ENCODE measurements at places on chromosomes 11 and 22.

DNA sequence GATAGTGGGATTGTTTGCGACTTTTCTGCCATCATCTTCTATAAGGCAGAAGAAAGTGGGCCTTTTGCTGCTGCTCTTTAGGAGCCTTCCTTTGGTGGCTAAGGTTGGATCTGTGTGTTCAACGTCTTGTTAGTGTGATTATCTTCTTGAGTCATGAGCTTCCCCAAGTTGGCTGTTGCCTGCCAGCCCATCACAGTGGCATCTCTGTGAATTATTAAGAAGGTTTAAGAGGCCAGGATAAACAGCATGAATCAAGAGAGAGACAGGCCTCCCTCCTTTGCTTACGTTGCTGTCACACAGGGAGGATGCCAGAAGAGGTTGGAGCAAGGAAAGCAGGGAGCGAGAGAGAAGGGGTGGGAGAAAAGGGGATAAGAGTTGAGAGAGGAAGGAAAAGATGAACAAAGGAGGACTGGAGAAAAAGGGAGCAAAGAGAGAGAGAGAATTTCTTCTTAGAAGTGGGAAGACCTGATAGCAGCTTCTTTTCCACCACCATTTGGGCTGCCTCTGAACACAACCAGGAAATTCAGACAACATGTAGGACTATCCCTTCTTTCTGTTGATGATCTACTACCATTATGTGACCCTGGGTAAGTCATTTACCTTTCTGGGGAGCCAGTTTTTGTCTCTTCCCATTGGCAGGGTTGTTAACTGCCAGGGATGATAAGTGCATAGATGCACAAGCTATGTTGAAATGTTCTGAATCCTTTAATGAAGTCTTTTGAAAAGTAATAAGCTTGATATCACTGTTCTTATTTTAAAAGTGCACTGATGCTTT lies 126.5 kb downstream of the NAV2 start:
- DNase-seq, result no peak

DNA sequence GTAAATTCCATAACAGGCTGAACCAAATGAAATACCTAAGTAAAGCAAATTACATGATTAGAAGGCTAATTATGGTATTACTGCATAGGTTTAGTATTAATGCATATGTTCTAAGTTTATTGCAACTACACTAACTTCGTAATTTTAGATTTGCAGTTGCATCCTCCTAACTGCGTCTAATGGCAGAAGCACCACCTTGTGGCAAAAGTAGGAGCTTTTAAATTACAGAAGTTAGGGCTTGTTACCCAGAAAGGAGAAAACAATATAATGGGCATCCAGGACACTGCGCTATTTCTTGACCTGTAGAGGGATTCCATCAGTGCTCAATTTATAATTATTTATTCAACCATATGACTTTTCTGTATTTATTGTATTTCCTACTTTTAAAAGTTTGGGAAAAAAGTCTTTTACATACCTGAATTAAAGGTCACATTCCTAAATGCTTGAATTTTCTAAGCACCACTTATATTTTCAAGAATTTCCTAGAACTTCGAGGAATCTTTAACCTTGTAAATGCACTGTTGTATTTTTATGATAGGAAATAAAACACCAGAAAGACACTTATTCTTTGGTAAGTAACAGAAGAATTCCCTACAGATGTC lies 16.3 kb upstream of the GPR83 start:
- no peak for DNase-seq

DNA sequence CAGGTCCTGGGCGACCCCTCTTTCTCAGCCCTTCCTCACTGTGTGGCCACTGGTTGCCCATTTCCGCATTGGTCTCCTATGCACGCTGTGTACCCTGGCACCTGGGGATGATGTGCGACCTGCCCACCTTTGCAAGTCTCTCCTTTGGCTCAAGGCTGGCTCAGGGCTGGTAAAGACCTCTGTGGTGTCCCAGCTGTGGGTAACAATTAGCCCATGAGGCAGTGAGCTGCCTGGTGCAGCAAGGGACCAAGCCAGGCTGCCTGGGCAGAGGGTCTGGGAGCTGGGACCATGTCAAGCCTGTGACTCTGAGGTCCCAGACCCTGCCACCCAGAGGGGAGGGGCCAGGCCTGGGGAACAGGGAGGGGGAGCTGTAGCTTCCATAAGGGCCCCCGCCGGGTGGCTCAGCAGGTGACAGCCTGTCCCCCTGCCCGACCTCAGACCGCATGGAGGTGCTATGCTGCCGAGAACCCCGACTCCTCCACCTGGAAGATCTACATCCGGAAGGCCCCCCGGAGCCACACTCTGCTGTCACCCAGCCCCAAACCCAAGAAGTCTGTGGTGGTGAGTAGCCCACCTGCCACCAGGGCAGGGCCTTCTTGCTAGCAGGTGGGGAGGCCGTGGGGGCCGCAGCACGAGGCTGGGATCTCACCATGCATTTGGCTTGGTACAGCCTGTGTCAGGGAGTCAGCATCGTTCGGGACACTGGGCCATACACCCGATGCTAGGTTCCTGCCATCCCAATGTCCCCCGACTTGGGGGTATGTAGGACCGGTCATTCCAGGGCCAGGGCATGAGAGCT lies 112.5 kb downstream of the KCNQ1OT1 start:
- no peak for DNase-seq

- no peak for DNase-seq
These were observed 197.2 kb upstream of the PITPNB start for GRCh38 chr22:28116219-28116673.

DNA sequence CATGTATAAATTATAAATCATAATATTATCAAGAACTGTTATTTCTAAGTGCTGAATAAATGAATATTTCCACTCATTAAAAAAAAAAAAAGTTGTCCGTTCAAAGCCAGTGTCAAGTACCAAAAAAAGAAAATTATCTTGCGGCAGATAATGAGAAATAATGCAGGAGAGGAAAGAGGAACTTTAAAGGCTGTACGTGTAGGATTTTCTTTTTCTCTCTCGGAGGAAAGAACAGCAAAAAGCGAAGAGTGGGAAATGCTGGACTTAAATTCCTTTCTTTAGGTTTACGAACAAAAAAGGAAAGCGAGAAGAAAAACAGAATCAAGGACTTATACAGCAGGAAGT lies 999 bp upstream of the CCDC83 start:
- peak; percentile 2 for DNase-seq
